ENCODE measurements at places on chromosomes 11 and 22.
A peak's percentile ranks its signal among the peaks of the same experiment; 100 is the strongest.

- DNase-seq = no peak
Observed at GRCh38 chr22:35883031-35883620, 145.5 kb downstream of the RBFOX2 start.

- DNase-seq = peak; percentile 76
Observed at GRCh38 chr11:62400760-62401159, 18.1 kb upstream of the SCGB1A1 start.

DNA sequence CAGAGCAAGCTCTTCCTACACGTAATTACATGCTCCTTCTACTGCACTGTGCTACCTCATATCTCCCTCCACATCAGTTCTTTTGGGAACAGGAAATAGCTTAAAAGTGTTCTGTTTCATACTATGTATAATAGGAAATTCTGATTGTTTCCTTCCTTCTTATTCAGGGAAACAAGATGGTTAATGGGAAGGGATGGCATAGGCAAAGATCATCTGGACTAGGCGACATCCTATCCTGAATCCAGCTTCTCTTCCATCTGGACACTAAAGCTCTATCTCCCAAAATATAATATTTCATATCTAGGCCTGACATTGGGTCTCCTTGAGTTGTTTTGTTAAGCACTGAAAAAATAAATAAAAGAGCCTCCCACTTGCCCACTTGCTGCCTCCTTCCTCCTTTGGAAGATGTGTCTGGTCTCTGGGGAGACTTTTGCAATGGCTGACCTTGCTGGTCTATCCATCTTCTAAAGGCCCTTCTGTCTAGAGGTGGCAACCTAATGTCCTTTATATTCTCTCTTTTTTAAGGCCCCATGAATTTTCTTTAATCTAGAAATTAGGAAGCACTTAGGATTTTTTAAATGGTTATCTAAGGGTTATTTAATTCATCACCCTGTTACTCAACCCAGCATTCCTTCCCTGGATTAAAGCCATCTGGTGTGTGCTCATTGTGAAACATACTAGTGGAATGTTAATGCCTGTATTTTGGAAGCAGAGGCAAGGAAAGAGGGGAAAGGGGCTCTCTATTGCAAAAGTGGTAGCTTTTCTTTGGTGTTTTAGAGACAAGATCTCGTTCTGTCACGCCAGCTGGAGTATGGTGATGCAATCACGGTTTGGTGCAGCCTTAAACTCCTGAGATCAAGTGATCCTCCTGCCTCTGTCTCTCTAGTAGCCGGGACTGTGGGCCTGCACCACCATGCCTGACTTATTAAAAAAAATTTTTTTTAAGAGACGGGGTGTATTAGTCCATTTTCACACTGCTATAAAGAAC is 20.6 kb downstream of the CLMP start:
- no peak for DNase-seq

- no peak for DNase-seq
Observed at GRCh38 chr11:57324154-57324885, 432 bp downstream of the TNKS1BP1 start.

DNA sequence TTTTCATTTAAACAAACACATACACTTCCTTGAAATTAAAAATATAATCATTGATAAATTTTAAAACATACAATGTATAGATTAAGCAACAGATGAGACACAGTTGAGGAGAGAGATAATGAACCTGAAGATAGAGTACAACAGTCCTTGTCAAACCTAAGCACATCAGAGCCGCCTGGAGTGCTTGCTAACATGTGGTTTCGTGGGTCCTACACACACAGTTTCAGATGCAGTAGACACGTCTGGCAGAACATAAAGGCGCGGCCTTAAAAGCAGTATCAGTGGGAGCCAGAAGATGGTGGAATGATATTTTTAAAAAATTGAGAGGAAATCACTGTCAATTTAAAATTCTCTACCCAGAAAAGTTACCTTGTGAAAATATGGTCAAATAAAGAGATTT is 134.4 kb downstream of the MPPED1 start:
- no peak for DNase-seq

DNA sequence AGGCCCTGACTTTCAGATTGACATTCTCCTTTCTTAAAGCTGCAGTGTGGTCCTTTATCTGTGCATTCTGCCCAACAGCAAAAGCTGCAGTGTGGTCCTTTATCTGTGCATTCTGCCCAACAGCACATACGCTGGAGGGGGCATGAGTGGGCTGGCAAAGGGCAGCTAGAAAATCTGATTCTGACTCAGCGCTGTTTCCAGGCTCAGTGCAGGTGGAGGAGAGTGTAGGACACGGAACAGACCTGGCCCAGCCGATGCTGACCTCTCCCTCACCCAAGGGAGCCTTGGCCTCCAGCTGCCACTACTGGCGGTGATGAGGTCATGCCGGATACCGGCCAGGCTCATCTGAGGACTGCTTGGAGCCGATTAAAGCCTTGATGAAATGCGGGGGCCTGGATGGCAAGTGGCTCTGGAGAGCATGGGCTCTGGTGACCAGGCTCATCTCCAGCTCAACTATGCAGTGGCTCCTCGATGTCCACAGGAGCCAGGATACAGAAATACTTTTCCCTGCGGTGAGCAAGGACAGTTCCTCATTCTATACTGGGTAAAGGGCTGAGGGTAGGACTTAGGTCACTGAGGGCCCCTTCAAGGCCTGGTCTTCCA is 84.6 kb downstream of the CLPB start:
- no peak for DNase-seq

DNA sequence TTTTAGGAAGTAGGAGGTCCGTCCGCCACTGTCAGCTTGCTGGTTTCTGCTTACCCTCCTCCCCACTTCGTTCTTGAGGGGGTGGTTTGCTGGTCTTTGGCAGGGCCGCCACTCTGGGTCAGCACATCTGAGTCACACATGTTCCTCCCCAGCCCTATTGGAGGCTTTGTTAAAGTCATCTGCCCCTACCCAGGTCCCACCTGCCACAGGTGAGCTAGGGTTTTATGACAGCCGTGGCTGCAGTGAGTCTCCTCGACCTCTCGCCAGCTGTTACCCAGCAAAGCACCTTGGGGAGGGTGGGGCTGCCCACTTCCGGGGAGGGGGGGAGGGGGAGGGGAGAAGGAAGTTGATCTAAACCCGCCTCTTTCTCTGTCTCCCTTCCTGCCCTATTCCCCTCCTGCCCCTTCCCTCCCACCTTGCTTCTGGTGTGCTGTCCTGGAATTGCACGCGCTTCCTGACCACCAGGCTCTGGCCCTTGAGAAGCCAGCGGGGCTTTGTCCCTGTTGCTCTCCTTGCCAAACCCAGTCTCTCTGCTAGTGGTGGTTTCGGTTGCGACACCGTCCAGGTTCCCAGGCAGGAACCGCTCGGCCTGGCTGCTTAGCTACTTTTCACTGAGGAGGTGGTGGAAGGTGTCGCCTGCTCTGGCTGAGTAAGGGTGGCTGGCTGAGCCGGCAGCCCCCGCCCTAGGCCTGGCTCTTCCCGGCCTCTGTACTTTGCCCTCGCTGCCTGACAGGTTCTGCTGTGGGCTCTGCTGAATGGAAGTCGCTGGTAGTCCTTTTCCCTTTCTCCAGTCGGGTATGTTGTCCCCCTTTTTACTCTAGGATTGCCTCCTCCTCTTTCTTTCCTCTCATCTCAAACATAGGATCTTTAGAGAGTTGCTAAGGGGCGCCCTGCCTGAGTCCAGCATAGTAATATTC is 28.5 kb downstream of the RCOR2 start:
- DNase-seq = no peak

GRCh38 chr11:116126562-116126961 is 622.3 kb upstream of the CADM1 start:
- no peak for DNase-seq

DNA sequence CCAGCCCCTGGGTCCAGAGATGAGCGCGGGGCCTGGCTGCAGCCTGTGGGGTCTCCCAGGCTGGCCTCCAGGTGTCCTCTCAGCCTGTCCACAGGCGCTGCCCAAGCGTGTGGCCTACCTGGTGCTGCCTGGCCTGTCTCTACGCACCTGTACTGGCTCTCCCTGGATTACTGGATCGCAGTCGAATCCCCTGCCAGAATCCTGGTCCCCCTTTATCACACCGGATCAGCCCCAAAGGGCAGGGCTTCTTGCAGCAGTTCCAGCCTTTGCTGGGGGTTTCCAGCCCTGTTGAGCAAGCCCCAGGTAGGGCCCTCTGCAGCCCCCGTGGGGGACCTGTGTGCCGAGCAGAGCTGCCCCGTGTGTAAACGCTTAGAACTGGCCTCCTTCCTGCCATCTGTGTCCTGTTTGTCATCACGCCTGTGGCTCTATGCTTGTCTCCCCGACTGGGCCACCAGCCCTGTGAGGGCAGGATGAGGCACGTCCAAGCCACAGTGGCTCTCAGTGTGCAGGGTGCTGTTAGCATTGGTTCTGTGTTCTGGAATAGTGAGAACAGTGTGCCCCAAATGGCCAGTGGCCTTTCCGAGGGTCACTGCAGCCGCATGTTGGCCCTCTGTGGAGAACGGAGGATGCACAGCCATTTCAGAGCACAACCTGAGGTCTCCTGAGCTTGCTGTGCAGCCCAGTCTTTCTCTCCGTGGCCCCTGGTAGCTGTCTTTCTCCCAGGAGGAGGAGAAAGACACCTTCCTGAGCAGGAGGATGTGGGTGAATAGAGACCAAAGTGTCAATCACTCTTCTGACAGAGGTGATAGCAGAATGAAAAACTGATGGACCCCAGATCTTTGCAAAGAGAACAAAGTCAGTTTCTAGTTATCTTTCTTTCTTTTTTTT is 13.9 kb upstream of the TXNRD2 start:
- no peak for DNase-seq

DNA sequence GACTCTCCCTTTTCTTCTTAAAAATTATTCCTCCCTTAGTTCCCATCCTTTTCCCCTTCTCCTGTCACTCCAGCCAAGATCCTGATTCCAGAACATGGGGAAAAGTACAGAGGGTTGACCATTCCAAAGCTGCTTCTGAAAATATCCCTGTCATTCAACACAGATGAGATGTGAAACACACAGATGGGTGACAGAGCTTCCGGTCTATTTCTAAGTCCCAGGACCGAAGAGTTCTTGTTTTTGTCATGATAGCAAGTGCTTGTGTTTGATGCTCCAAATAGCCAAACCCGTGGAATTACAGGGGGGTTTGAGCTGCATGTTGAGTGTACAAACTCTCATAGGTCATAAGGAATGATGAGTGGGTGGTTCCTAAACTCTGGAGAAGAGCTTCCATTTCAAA is 57.9 kb downstream of the PARVA start:
- no peak for DNase-seq
